ENCODE measurements at places on chromosomes 4 and X. TPM values are rescaled to one million over a fixed set of nuclear protein-coding genes. Genes with fewer than 3 reads are reported as not detected.

- no peak for DNase-seq
These were observed 122.3 kb downstream of the MID1IP1 start for GRCh38 chrX:38923451-38923969.

DNA sequence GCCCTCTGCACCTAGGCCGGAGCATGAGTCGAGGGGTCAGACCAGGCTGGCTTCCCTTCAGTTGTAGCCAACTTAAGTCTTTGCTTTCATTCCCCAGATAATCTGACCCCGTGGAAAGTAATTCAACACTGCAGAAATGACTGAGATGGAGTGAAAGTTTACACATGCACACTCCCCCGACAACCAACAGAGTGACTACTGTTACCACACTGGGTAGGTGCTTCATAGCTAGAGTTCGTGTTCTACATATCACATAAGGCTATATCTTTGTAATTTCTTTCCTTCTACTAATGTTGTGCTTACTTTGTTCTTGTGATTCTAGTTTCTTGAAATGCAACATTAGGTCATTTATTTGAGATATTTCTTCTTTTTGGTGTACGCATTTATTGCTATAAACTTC, 7.2 kb upstream of the CTAG2 start:
- no peak for DNase-seq

DNA sequence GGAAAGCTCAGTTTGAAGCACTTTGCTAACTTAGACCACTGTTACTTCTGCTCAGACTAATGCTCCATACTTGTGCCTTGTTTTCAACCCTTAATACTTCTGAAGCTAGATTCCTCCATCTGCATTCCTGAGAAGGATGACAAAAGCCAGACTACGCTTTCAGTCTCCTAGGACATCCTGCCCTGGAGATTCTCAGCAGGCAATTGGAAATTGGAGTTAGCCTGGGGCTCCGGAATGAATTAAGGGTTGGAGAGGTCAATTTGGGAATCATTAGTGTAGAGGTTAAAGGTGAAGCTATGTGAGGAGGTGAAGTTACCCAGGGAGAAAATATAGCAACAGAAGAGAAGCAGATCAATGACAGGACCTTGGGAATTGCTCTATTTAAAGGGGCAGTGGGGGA, 215.9 kb upstream of the MBNL3 start:
- no peak for DNase-seq

GRCh38 chrX:16223385-16223784, 56.1 kb downstream of the MAGEB17 start:
- no peak for DNase-seq

DNA sequence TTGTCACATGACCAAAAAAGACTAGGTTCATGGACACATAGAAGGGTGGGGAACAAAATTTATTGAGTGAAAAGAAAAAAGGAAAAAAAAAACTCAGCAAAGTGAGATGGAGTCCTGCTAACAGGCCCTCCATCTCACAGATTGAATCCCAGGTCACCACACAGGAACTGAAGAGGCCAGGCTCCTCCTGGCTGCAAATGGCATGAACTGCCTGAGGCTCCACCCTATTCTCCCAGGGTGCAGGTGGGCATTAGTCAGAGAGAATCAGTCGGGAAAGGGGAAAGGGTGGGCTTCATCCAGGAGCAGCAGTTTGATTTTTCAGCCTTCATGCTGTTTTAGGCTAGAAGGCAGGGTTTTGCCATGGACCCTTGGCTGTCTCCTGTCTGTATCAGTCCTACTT, 128.5 kb upstream of the GRID2 start:
- no peak for DNase-seq

DNA sequence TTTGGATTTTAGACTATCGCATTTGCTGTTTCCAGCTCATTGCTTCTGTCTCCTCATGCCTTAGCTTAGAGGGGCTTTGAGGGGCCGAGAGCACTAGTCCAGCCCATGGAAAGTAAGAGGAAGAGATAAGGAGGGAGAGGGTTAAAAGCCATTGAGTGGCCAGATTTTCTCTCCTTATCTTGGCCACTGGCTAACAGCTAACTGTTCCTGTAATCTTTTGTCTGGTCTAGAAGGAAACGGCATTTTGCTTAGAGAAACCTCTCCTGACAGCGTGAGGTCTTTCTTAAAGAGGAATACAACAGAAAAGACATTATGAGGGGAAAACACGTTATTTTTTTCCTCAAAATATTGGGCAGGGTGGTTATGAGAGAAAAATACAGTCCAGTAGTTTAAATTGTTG, 7.9 kb downstream of the GPR101 start:
- DNase-seq, result no peak

DNA sequence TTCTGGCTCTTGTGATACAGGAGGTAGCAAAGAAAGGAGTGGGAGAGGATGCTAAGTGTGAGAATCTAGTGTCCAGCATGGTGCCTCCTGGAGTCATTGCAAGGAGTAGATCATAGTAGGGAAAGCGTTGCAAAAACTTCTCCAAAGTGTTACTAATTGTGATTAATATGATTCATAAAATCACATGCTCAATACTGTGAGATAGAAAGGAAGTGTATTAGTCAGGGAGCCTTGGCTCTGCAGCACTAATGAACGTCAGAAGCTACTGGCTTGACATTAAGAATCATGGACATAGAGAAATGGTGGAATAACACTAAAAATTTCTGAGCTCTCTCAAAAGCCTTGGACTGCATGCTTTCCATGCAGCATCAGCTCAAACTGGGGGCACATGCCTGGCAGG, 299.1 kb downstream of the EVC2 start:
- no peak for DNase-seq

GRCh38 chr4:48710446-48711209, 69.5 kb downstream of the FRYL start:
- no peak for DNase-seq

GRCh38 chr4:74516303-74516702, 71.4 kb downstream of the AREG start:
- no peak for DNase-seq

DNA sequence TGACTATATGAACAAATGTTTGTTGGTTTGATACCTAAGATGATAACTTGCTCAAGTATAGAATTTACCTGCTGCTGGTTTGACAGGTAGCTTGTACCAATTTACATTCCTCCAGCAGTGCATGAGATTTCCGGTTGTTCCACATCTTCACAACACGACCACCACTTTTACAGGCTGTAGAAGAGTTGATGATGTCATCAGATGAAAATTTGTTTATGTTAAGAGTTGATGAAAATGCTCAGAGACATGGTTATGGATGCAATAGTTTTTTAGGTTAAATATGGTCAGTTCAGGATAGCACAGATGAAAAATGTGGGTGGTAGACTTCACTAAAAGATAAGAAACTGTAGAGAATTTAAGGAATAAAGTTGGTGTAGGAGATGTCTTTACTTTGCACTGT, 468.3 kb downstream of the PCDH18 start:
- no peak for DNase-seq

DNA sequence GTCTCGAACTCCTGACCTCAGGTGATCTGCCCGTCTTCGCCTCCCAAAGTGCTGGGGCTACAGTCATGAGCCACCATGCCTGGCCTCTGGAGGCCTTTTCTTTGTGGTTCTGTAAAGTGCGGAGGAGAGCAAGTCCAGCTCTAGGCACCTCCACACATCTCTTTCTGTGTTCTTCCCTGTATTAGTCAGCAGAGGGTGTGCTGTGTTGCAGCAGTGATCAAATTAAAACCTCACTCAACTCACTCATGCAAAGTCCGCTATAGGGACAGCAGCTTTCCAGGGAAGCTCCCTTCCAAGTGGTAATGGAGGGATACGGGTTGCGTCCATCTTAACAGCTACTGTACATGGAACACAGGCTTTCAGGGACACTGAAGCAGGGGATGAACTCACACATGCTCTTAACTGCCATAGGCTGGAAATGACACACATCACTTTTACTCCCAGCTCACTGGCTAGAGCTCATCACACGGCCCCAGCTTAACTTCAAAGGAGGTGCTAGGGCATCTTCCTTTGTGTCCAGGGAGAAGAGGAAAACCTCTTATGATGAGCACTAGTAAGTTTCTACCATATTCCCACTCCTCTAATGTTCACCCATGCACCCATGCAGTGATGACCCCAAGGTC, 36.0 kb upstream of the CCNG2 start:
- DNase-seq, result no peak

DNA sequence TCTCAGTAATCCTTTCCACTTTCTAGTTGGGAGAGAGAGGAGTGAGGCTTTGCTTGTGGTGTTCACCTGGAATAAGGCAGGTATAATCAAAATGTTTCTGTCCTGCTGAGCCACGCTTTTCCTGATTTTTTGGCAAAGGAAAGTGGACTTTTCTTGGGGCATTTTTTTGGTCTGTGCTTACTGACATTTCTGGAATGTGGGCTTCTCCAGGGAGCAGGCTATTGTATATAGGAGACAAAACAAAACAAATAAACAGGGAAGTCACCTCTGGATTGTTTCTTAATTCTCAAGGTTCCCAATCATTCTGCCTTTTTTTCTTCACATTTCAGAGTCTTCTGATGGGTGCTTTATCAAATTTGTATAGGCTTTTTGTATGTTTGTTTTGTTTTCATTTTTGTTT, 25.7 kb upstream of the RP2 start:
- no peak for DNase-seq

GRCh38 chrX:79524642-79525041, 157.5 kb upstream of the ITM2A start:
- no peak for DNase-seq

DNA sequence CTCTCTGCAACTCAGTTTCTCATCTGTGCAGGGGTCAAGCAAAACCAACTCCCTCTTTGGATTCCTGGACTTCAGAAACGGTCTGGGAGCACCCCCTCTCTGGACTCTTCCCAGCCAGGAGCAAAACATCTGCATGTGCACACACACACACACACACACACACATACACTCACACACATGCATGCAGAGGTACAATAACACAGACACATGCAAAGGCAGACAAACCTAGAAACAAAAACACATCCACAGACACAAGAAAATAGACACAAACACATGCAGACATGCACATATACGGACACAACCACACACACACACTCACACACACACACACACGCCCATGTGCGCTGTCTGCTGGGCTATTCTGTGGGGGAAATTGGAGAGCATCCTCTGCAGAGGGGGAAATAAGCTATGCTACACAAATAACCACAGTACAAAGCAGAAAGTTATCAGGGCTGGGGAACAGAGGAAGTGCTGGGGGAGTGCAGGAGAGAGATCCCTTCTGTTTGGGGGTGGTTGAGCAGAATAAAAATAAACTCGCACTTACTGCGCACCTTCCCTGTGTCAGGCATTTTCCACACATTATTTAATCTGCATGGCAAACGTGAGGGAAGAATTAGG, 19.9 kb downstream of the IQSEC2 start:
- DNase-seq, result no peak

- DNase-seq, result no peak
These were observed 161.6 kb upstream of the SPRY1 start for GRCh38 chr4:123234955-123235354.

GRCh38 chr4:3257103-3257555, 8.2 kb downstream of the MSANTD1 start:
- DNase-seq, result peak; percentile 4

- no peak for DNase-seq
These were observed 78.8 kb downstream of the HADH start for GRCh38 chr4:108068442-108068841.

DNA sequence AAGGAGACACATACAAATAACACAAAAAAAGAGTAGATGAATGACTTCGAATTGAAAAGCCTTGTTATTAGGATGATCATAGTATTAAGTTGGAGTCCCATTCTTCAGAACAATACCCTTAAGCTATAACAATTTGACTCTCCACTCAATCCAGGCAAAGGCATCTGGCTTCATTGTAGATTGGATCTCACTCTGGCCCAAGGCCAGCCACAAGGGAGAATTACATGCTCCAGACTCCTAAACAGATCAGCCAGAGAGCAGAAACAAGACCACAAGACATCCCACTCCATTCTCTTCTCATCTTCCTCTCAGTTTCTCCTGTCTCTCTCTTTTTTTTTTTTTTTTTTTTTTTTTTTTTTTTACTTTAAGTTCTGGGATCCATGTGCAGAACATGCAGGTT, 213.9 kb downstream of the DHX15 start:
- no peak for DNase-seq

DNA sequence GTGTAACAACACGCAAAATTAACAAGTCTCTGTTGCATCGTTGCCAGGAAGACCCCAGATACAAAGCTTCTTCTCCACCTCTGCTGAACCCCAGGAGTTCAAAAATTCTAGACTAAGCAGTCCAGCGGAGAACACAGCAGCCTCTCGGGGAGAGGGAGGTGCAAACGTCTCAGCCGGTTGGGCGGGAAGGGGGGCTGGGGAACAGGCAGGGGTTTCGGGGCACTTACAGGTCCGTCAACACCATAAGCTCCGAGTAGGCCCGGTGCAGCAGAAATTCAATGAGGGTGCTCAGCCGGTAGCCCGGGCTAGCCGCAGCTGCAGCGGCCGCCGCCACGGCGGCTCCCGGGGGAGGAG, 394 bp downstream of the MED14 start:
- no peak for DNase-seq

DNA sequence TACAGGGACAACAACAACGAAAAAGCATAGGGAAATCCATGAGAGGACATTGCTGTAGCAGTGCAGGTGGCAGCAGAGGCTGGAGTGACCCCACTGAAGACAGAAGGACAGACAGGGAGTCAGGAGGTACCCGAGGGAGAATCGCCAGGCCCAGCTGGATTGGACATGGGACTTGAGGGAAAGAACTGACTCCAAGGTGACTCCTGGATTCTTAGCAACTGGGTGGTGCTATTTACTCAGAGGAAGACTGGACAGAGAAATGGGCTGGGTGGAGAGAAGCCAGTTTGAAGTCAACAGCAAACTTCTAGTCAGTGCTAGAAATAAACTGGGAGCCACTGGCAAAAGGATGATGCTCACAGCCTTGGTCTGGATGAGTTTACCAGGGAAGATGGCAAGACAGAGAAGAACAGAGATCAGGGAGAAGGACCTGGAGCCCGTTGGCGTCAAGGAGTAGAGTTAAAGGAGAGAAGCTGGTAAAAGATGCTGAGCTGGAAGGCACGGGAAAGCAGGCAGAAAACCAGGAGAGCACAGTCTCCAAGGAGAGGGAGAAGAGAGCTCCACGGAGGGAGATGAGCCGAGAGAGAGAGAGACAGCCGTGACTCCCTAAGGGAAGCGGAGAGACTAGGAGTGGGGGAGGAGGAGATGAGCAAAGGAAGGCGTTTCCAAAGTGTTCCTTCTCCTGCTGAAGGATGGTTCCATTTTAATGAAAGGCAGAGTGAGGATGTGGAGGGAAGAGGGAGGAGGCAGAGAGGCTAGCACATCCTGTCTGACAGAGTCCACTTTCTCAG, 119.4 kb downstream of the AFAP1 start:
- no peak for DNase-seq

GRCh38 chr4:177964061-177964460, 521.8 kb upstream of the AGA start:
- DNase-seq, result no peak

The L1CAM gene
- total RNA-seq, result 122 TPM

The CXorf49 gene
- 80.7 TPM for total RNA-seq

The AR gene
- 0.25 TPM for total RNA-seq

The TMEM255A gene
- 0.07 TPM for total RNA-seq

The GAGE12F gene
- not detected for total RNA-seq

The IL15 gene
- 9.0 TPM for total RNA-seq

The CPE gene
- total RNA-seq, result 8.9 TPM

The KLB gene
- 0.21 TPM for total RNA-seq

The CFAP99 gene
- not detected for total RNA-seq

The SPATA4 gene
- total RNA-seq, result 0.34 TPM

The GSX2 gene
- total RNA-seq, result not detected

The TMPRSS11B gene
- total RNA-seq, result not detected

The CCNA2 gene
- total RNA-seq, result 7.2 TPM

The DAPP1 gene
- 29.0 TPM for total RNA-seq

The HHIP gene
- 0.54 TPM for total RNA-seq

All from kidney epithelial cell (primary cell).